Stimulated activated CD8-positive, alpha-beta memory T cell treated with anti-CD3 and anti-CD28 coated beads, Interleukin-7, amount 100 ng/mL, for 1 hour (primary cell): ENCODE measurements at places on chromosomes 3 and 15.

GRCh38 chr3:122692674-122693073 lies 12.0 kb downstream of the PARP14 start:
- DNase-seq = no peak

GRCh38 chr15:59339252-59339672 lies 33.4 kb downstream of the MYO1E start:
- no peak for DNase-seq

GRCh38 chr3:35777563-35778554 lies 138.5 kb downstream of the ARPP21 start:
- DNase-seq = no peak

GRCh38 chr15:90402223-90402622 lies 14.2 kb downstream of the IQGAP1 start:
- DNase-seq = no peak

DNA sequence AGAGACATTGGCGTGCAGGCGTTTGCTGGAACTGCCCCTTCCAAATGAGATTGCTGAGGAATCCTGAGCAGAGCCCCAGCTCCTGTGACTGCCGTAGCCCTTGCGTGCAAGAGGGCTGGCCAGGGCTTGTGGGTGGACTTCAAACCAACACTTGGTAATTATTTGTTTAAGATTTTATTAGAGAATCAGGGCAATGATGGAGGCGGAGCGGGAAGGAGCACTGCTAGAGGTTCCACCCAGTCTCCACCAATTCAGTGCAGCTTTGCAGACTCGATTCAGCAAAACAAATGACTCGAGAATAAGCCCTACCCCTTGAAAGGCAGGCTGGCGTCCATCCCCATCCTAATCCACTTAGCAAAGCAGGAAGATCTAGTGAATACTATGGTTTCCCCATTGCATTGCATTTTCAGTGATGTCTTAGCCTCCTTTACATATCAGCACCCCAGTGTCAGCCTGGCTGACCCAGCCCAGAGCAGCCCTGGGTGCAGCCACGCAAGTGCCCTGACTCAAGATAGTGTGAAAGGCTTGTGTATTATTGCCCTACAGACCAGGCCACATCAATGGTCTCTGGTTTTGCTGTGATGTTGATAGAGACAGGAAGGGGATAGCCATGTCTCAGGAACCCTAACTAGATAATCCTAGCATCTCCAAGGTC lies 26.0 kb downstream of the GLDN start:
- no peak for DNase-seq

DNA sequence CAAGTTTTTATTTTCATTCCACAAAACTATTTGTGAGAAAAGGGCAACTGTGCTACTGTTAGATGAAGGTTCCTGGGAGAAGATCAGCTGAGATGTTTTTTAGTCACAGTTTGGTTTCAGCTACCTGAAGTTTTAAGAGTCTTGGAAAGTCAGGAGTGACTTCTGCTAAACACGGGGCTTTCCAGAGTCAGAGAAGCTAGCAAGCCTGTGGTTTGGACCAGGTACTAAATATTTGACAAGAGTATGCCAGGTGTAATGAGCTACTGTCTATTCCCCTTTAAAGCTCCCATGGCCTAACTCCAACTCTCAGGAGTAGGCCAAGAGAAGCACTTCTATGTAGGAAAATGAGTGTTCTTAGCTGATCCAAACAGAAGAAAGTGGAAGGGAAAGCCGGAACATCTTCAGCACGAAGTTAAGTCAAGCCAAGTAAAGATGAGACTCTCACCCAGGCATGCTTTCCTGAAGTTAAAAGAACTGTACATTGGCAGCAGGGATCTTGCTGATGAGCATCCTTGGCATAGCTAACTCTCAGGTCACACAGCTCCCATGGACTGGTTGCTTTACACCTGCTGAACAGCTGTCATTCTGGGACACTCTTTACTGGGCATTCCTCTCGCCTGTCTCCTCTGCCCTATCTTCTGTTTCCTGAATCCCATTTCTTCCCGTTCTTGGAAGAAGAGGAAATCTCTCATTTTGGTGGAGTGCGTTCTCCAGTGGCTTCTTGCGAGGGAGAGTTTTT lies 22.5 kb downstream of the TM4SF18 start:
- DNase-seq = no peak

DNA sequence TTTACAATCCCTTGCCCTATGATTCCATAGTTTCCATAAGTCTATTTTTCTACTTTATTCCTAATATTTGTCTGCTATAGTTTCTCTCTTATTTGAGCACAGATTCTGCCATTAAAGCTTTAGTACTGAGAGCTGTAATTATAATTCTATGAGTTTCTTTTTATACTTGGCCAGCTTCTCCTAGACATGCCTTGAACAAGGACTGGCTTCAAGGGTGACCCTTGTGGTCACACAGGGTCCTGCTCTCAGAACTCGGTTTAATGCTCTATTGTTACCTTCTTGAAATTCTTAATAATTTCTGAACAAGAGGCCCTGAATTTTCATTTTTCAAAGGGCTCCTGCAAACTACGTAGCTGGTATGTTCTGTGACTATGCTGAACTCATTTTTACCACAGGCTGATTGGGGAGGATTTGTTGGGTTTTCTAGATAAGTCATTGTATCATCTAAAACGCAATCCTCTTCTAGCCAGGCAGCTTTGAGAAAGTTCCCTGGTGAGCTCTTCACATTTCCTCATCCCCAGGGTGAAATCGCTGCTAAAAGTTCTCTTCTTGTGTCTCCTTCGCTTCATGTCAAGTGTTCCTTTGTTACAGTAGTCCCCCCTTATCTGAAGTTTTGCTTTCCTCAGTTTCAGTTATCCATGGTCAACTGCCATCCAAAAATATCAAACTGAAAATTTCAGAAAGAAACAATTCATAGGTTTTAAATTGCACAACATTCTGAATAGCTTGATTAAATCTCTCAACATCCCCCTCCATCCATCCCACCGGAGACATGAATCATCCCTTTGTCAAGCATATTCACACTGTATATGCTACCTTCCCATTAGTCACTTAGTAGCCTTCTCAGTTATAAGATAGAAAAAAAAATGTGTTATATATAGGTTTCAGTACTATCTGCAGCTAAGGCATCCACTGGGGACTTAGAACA lies 12.6 kb upstream of the PLCL2 start:
- no peak for DNase-seq

DNA sequence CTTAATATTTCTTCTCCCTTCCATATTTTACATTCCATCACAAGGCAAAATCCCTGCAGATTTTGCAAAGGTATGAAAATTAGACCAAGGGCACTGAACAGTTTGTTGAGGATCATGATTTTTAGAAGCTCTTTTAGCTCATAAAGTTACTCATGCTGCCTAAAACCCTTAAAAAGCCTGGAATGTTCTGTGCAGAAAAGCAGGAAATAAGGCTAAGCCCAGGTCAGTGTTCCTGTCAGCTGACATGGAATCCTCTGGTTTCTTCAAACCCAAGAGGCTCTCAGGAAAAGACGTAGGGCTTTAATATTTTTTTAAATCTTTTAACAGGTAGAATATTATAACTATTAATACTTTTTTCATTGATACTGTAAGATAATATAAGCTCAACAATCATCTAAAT lies 8.2 kb downstream of the CBLB start:
- no peak for DNase-seq

GRCh38 chr3:138960417-138960852 lies 13.4 kb downstream of the FOXL2NB start:
- DNase-seq = no peak

DNA sequence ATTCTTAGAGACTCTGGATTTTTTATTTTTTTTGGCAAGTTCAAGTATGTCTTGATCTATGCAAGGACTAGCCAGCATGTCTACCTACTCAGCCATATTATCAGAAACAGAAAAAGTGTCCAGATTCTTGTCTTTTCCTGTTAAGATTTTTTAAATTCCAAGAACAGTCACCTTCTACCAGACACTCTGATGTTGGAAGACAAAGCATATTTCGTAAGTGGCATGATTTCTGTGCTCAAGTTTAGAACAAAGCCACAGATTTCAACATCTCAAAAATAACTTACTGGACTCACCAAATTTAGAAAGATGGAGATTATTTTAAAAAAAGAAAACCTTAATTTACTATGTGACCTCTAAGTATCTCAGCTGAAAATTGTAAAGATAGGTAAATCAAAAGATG lies 61.9 kb downstream of the GOLGA6L7 start:
- DNase-seq = no peak

DNA sequence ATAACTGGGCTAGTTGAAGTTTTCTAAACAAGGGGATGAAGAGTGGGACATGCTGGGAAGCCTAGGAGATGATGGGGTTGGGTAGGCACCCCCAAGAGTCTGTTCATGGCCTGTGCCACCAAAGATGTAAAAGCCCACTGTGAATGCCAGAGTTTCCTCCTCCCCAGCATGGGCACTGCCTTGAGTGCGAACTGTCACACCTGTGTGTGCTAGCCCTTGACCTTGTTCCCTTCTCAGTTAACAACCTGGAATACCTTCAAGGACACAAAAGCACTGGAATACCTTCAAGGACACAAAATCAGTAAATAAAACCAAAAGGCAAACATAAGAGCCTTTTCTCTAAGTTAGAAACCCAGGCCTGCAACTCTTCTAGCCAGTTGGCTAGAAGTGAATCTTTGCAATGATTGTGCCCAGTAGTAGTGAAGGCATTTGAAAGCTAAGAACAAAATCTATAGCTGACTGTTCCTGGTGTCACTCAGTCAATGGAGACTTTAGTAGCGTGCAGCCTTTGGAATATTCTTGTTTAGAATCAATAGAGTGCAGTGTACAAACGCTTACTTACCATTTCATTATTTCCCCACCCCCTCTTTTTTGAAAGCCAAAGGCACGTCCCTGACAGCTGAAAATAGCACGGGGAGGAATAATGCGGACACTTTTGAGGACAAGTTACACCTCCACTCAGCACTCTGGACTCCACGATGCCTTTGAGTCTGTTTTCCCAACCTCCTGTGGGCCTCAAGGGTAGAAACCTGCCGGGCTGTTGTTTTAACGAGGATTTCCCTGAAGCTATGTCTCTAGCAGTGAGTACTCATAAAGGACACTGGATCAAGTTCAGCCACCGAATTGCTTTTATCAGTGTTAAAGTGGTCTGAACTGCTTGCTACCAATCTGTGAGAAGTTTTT lies 24.2 kb downstream of the PSMD6 start:
- no peak for DNase-seq

GRCh38 chr3:120145542-120146285 lies 51.5 kb upstream of the GSK3B start:
- DNase-seq = no peak

GRCh38 chr3:156761713-156762451 lies 64.3 kb upstream of the LEKR1 start:
- no peak for DNase-seq

GRCh38 chr3:163562625-163563024 lies 1515.7 kb downstream of the SI start:
- DNase-seq = no peak

DNA sequence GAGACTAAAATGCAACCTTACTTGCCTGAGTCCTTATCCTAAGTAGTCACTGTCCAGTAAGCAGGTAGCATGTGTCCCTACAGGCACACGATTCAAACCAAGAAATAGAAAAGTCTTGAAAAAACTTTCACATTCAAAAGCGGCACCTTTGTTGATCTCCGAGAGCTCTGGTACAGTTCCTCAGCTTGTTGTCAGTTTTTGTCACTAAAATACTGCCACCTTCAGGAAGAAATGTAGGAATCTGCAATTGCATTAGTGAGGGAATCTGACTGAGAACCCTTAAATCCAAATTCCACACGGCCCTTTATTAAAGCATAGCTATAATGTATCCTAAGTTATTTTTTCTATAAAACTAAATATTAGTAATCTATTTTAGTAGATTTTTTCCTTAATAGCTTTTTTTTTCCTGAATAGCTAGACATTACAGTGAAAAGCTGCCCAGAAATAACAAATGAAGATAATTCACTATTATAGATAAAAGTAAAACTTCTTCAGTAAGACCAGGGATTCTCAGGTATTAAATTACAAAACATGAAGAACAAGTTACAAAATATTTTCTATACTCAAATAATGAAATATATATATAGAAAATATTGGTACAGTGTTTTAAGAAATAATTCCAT lies 44.0 kb downstream of the CCDC54 start:
- no peak for DNase-seq

GRCh38 chr3:184381261-184382224 lies 1.7 kb downstream of the CHRD start:
- DNase-seq = no peak

DNA sequence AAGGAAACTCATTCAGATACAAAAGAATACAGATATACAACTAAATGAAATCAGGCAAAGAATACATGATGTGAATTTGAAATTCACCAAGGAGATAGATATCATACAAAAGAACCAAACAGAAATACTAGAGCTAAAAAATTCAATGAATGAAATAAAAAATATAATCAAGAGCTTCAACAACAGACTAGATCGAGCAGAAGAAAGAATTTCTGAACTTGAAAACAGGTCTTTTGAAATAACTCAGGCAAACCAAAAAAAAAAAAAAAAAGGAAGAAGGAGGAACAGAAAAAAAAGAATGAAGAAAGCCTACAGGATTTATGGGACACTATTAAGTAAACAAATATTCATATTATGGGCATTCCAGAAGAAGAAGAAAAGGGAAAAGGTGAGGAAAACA lies 137.8 kb downstream of the DMXL2 start:
- DNase-seq = no peak

DNA sequence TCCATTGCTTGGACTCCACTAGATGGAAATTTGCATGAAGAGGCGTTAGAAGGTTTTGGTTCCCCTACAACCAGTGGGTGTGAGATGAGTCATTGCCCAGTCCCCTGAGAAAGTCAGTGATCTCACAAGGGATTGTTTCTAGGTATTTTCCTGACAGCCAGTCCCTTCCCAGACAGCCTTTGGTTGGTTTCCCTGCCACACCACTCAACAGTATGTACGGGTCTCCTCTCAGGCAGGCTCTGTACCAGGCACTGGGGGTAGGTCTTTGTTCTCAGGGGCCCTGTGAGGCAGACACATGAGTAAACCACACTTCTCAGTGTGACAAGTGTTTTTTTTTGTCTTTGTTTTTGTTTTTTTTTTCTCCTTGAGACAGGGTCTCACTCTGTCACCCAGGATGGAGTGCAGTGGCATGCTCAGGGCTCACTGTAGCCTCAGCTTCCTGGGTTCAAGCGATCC lies 4.0 kb downstream of the LAMP3 start:
- no peak for DNase-seq

GRCh38 chr3:127132876-127133275 lies 60.1 kb upstream of the PRR23E start:
- DNase-seq = no peak

- no peak for DNase-seq
Observed at GRCh38 chr15:25184356-25185155, 229.8 kb downstream of the SNRPN start.

- no peak for DNase-seq
Observed at GRCh38 chr3:48466386-48467109, 20.0 kb downstream of the ATRIP start.

- DNase-seq = no peak
Observed at GRCh38 chr3:4385201-4385600, 81.9 kb downstream of the SUMF1 start.

GRCh38 chr3:136396916-136397315 lies 146.8 kb downstream of the PCCB start:
- DNase-seq = no peak
